ENCODE measurements at places on chromosomes 7 and 10.

DNA sequence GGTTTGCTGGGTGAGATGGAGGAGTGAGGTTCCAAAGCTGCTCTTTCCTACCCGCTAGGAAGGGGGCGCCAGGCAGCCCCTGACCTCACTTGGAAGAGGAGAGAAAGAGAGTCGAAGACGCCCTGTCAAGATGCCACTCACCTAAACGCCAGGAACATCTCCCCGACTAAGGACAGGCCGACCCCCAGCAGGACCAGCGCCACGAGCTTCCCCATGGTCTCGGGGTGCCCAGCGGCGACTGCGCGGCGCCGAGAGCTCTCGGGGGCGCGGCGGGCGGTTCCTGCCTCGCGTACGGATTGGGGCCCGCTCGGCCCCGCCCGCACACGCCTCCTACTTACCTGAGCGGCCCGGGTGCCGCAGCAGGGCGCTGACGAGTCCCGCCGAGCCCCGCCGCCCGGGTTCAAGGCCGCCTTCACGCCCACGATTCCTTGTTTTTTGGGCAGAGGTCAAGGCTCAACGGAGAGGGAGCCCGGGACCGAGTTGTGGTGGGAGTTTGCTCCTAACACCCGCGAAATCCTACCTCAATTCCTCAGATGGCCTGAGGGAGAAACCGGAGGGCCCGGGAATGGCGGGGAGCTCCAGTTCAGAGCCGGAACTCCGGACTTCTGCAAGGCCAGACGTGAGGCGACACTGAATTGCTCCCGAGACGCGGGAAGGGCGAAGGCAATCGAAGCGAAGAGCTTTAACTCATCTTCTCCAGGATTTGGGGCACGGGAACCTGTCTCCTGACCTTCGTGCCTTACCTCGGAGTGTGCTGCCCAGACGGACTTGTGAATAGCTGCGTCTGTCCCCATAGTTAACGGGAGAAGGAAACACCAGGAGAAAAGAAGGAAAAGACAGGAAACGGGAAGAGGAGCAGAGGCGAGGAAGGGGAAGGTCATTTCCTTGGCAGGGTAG is at the start of gene PON3:
PON3 (minus strand) TSS at position 240 of the 897 bp plus-strand sequence; CDS start at position 215, 25 bp downstream.
- no peak for DNase-seq

DNA sequence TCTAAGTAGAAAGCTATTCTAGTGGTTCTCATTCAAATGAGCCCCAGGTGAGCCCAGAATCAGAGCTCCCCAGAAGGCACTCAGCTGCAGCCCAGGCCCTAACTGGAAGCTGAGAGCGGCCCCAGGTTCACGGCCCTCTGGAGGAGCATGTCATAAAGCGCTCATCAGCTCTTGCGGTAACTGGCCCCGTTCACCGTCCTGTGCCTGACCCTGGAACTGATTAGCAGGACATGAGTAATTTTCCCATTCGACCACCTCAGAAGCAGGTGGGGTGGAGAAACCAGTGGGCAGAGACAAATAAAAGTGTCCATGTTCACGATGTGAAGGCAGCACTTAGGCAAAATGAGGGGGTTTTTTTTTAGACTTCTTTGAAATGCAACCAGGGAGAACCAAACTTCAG is 136.1 kb upstream of the LYZL2 start:
- no peak for DNase-seq

DNA sequence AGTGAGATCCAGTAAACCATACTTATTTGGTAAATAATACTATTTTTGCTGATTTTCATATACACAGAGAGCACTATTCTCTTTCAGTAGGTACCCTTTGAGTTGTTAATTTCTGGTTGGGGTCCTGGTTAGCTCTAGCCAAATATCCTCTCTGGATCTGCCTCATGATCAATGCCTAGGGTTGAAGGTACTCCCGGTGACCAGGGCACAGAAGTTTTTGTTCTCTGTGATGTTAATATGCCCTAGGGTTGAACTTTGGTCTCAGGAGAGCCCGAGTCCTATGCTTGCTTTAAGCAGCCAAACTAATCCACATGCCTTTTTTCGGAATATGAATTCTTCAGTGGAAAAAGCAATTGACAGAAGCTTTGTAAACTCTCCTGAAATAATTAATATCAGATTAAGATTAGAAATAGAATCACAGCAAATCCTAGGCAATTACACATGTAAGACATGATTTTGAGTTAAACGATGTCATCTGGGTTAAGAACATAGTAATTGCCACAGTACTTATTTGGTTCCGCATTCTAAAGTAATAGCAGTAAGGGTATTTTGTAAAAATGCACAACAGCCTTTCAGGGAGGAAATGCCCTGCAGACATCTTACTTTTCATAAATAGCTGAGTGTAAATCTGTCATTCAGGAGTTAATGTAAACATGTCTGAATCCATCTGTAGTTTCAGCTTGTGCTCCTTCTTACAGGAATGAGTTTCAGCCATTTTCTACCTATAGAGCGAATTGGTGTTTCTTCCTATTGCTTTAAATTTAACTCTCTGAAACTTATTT is 10.1 kb downstream of the CHN2 start:
- DNase-seq: no peak

GRCh38 chr10:63064706-63065105 is 68.4 kb upstream of the NRBF2 start:
- no peak for DNase-seq

DNA sequence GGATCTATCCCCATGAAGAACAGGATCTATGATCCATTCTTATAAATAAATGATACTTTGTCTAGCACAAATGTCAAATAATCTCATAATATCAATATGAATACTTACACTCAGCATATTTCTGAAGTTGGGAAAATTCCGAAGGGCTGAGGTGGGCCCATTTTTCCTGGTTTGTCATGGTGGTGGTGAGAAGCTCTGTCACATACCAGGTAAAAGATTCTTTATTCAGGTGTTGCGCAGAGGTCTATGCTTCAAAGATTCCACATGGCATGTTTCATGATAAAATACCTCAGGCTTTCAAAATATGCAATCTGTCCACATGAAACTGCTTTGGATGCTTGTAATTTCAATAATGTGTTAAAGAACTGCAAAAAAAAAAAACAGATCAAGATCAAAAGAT is 61.5 kb downstream of the DGKB start:
- DNase-seq: no peak

GRCh38 chr10:64076322-64076940 is 555.2 kb downstream of the REEP3 start:
- DNase-seq: no peak
